ENCODE measurements at places on chromosomes 2 and 18.
A peak's percentile ranks its signal among the peaks of the same experiment; 100 is the strongest.

GRCh38 chr2:120261387-120262006 is 8.8 kb downstream of the RALB start:
- no peak for DNase-seq

- DNase-seq: no peak
Measured at GRCh38 chr2:142980246-142981068, 103.0 kb downstream of the KYNU start.

DNA sequence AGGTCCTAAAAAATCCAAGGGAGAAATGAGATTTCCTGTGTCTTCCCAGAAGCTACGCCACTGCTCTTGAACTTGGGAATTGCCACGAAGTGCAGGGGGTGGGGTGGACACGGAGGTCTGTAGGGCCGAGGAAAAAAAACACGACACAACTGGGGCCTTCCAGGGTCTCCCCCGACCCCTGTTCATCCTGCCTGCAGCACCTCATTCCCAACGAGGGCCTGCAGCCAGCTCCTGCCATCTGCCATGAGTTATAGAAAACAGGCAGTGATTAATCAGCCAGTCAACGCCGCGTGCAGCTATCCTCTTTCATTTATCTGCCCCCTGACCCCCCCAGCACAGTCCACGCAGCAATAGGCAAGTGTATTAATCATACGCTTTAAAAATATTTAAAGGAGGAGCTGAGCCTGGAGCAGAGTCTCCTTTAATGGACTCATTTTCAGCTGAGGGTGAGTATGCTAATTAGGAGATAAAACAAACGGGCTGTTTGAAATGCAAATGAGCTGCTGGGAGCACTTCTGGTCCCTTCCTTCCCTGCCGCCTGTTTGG is 209.9 kb downstream of the TFCP2L1 start:
- DNase-seq: peak; percentile 84

- DNase-seq: no peak
Measured at GRCh38 chr18:48826271-48826670, 124.5 kb downstream of the SMAD7 start.

DNA sequence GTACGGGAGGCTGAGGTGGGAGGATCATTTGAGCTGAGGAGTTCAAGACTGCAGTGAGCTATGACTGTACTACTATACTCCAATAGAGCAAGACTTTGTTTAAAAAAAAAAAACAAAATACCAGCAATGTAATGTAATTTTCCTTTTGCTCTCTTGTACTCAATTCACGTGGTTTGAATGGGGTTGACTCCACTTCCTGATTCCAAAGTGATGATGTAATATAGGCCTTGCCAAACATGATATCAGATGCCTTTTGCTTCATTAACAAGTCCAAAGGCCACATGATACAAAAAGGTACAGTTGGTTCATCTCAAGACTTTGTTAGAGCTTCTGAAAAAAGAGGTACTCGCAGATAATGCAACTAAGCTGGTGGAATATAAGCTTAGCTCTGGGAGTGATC is 321.8 kb downstream of the ZEB2 start:
- no peak for DNase-seq

DNA sequence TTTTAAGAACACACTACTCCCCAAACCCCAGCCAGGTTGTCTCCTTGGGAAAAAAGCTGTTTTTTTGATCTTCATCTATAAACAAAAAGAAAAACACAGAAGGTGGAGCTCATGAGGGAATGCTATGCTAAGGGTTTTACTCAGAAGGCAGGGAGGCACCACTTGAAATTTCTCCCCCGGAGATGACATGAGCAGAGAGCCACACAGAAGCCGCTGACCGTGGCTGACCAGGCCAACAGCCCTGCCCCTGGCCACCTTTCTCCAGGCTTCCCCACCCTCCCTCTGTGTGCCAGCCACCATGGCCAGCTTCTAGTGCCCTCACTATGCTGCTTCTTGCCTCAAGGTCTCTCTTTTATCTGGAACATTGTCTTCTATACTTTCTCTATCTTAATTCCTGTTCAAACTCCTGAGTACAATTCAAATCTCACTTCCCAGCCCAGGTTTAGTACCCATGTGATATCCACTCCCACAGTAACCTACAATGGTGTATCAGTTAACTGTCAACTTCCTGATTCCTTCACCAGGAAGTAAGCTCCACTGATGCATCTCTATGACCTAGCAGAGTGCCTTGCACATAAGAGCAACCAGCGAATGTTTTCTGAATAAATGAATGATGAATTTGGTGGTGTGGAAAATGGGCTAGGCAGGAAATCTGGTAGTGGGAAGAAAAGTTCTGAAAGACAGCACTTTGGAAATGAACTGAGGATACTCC is 15.3 kb downstream of the LAPTM4A start:
- DNase-seq: no peak

DNA sequence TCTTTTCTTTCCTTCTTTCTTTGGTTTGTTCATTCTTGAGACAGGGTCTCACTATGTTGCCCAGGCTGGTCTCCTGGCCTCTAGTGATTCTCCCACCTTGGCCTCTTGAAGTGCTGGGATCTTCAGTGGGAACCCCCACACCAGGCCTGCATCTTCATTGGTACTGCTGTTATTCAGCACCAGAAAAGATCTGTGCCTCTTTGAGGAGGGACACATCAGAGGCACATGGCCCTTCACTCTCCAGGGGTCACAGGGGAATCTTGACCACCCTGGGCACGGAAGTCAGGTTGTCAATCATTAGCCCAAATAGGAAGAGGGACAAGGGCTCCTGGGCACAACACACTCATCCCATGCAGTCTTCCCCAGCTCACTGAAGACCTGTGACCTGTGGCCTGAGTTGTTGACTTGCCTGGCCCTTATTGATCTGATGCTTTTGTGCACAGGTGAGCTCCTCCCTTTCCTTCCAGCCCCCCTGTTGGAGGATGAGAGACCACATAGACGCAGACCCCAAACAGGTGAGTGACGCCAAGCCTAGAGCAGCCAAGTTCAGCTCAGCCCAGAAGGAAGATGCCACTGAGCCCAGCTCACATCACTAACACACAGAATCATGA is 33.0 kb upstream of the ODC1 start:
- DNase-seq: no peak

- DNase-seq: no peak
Measured at GRCh38 chr2:235508371-235509160, 14.7 kb downstream of the AGAP1 start.

- no peak for DNase-seq
Measured at GRCh38 chr2:190786404-190787166, 94.0 kb upstream of the GLS start.

- DNase-seq: peak; percentile 72
Measured at GRCh38 chr2:237025090-237025865, 60.4 kb upstream of the COPS8 start.

DNA sequence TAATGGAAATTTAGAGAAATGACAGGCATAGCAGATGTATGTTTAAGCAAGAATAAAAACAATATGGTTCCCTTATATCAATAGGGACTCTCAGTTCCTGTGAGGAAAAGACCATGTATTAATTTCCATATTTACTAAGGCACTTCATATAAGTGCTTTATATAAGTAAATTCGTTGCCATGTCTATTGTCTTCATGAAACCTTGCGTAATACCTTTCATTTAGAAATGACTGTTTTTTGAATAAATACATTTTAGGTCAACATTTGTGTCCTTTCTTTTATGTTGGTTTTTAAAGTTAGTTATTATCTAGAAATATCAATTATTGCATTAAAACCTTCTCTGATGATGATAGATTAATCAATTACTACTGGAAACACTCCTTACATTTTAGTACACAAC is 83.3 kb downstream of the KCNS3 start:
- no peak for DNase-seq

DNA sequence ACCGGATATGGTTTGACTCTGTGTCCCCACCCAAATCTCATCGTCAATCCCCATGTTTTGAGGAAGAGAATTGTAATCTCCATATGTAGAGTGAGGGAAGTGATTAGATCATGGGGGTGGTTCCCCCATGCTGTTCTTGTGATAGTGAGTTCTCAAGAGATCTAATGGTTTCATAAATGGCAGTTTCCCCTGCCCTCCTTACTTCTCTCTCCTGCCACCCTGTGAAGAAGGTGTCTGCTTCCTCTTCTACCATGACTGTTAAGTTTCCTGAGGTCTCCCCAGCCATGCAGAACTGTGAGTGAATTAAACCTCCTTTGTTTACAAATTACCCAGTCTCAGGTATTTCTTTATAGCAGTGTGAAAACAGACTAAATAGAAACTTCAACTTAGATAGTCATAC is 69.5 kb downstream of the SESTD1 start:
- DNase-seq: no peak

GRCh38 chr2:14189929-14190328 is 442.6 kb upstream of the LRATD1 start:
- no peak for DNase-seq

DNA sequence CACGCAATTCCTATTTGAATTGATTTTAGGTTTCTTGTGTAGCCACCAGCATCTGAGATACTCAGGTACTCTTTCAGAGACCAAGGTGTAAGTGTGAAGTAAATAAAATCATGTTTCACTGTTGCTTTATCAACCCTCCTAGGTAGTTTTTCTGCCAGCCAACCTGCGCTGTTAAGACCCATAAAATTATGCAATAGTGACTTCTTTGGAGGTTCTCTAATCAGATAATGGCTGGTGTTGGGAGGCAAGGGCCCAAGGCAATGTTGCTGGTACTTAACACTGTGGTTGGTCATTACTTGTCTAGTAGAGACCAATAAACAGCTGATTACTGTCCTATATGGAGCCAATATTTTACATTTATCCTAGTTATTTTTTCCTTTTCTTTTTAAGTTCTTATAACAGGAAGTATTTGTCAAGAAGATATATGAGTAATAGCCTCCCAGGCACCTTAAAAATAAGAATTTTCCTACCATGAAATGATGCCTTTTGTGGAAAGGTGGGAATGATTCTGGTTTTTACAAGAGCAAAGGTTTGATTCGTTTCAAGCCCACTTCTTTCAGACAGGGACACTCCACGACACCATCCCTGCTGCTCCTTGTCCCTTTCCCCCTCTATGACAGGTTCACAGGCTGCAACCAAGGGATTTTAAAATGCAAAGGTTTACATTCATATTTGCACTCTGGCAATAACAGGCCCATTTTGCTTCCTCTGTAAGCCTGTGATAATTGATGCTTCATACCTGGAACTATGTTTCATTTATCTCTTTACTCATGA is 259.3 kb downstream of the MEIS1 start:
- no peak for DNase-seq

- no peak for DNase-seq
Measured at GRCh38 chr2:108637304-108637669, 82.0 kb upstream of the RANBP2 start.

GRCh38 chr18:57429167-57430078 is 5.8 kb upstream of the ONECUT2 start:
- DNase-seq: no peak

- DNase-seq: no peak
Measured at GRCh38 chr2:240160291-240161086, 20.0 kb upstream of the OTOS start.

GRCh38 chr2:217436386-217436785 is 566.4 kb downstream of the TNS1 start:
- DNase-seq: no peak

DNA sequence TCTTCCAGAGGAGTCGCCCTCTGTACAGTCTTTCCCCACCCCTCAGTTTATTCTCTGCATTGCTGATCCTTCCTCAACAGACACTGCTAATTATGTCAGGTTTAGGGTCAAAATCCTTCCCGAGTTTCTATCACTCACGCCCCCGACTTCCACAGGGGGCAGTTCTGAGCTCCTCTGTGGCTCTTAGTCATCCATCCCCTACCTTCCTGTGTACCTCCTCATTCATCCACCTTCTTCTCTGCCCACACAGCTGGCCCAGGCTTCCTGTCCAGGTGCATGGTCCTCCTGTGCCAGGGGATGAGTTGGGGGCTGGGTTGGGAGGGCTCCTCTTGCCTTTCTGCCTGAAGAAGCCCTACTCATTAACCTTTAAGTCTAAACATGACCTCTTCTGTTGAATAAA is 202.9 kb downstream of the ARL4C start:
- DNase-seq: no peak

DNA sequence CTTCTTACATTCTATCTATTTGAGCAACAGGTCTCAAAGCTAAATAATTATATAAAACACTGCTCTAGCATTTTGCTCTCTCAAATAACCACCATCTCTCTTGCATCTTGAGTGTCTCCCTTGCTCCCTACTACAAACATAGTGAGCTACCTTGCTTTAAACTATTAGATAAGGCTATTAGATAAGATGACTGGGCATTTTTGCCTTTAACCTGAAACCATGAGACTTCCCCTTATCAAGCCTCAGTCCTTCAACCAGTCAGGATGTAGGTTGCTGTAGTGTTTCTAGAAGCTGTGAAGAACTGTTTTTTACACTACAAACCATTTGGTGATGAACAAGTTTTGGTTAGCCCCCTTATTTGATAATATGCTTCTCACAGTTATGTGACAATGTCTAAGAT is 115.4 kb upstream of the MAP2 start:
- no peak for DNase-seq

DNA sequence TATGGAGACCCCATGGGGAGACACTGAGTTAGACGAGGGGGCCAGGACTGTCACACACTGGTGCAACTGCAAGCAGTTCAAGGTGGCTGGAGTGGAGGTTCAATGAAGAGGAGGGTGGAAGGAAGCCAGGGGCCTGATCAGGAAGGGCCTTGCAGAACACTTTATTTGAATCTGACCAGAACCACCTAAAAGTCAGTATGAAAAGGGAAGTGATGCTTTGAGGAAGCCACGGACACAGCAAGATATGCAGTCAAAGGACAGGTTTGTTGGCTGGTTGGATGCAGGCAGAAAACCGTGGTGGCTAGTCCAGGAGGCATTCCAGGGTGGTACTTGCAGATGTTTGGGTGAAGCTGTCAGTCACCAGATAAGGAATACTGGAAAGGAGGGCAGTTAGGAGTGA is 3.5 kb upstream of the FAM124B start:
- no peak for DNase-seq

GRCh38 chr18:12645254-12645653 is 12.7 kb downstream of the SPIRE1 start:
- no peak for DNase-seq

DNA sequence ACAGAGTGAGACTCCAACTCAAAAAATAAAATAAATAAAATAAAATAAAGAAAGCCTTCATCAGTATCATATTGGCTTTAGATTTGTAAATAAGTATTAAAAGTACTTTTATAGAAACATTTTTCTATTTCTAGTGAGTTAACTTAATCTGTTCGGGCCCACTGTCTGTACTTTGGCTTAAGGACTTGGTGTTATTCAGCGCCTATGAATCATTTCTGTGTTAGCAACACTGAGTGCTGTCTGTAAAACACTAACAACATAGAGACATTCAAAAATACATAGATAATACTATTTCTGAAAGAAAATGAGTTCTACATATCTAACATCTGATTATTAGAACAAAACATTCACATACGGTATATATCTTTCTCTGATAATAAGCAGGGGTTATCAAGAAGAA is 221.5 kb upstream of the CDH19 start:
- DNase-seq: no peak

GRCh38 chr18:13441736-13442135 is 223.2 kb downstream of the LDLRAD4 start:
- DNase-seq: no peak
